ENCODE measurements at places on chromosomes 2 and 18.

GRCh38 chr2:182650704-182651103 is 65.4 kb upstream of the DNAJC10 start:
- DNase-seq: peak; percentile 50

DNA sequence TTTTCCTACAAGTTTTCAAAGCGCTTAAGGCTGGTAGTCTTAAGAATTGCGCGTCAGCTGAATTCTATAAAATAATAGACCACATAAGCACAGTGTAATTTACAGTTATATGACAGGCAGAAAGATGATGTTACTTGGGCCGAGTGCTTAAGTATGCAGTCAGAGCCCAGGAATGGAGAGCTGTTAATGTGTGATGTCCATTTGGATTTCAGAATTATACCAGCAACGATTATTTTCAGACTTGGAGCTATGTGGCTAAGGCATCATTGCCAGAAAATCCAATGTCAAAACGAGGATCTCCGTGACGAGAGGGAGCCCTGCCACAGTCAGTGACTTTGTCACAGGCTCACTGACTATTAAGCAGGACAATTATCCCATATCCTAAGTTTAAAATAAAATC is 3.4 kb downstream of the KLF7 start:
- DNase-seq: no peak

GRCh38 chr2:66387016-66387753 is 47.7 kb upstream of the MEIS1 start:
- DNase-seq: no peak

DNA sequence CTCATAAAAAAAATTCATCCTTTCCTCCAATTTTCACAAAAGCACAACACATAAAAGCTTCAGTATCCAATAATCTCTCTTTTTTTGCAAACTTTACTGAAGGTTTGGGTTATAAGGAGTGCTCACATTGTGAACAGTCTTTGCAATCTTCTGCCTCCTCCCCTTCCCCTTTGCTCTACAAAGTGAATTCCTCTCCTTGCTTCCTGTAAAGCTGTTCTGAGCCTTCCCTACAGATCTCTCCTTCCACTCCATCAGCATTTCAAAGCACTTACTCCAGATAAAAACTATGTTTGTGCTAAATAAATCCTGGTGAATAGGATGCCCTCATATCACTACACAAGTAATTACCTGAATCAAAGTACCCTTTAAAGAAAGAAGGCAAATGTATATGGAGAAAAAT is 4.6 kb upstream of the PDK1 start:
- no peak for DNase-seq

DNA sequence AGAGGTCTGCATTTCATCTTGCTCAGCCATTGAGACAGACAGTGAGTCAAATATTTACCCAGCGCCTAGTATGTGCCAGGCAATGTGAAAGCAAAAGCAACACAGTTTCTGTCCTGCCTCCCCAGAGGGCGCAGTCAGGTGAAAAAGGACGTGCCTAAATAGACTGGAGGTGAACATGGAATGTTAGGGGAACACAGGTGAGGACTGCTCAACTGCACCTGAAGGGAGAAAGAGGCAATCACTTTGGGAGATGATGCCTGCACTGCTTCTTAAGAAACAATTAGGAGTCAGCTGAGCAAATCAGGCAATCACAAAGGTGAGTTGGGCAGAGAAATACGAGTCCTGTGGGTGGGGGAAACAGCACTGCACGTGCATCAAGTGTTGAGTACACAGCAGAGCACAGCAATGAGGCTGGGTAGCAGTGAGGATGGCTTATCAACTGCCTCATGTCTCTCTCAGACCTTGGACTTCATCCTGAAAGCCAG is 218.3 kb upstream of the SMAD7 start:
- peak; percentile 56 for DNase-seq

All from T47D (cell line).